ENCODE measurements at places on chromosomes 3 and 15.

DNA sequence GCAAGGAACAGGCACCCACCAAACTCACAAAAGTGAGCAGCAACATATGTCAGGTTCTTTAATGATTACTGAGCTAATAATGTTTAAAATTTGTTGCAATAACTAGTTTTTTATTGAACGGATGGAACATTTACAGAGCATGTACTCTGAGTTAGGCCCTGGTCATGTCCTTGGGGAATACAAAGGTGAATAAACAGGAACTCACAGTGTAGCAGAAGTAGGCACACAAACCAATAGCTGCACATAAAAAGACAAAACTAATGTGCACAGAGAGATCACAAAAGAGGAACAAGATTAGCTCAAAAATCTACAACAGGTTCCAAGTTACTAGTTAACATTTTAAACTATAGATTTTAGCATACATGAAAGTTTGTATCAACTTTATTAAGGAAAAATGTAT lies 505.3 kb upstream of the PPP2R3A start:
- no peak overlapping the region for H3K4me3 ChIP-seq
- H3K36me3 ChIP-seq, result no peaks in the 10 kb centered on the region
- no peaks in the 10 kb centered on the region for H3K4me1 ChIP-seq
- no peak overlapping the region for H3K27ac ChIP-seq
- no peak for DNase-seq

DNA sequence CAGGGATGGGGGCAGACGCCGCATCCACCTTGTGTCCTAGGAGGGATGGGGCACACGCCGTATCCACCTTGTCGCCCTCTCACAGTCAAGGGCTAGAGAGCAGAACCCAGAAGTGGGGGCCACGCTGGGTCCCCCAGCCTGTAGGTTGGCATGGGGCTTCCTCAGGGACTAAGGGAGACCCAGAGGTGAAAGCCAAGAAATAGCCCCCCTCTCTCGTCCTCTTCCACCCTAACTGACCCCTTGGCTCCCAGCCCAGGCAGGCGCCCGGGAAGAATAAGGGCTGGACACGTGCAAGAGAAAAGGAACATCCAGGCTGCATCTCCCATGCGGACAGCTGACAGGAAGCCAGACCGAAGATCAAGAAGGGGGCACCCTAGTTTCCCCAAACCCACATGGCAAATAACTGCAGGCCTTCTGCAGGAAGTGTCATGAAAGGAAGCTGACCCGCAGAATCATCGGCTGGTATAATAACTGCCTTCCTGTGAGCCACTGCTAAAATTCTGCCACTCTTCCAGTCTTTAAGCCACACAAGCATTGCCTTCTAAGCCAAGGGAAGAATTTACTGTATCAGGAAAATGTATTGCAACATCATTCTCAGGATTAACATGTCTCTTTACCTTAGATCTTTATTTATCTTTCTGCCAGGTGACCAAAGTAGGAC lies 38.5 kb upstream of the TFRC start:
- DNase-seq, result no peak
- peaks cover 9% of the 10 kb centered on the region for H3K4me1 ChIP-seq
- no peak overlapping the region for H3K4me3 ChIP-seq
- H3K36me3 ChIP-seq, result no peaks in the 10 kb centered on the region
- H3K27ac ChIP-seq, result no peak overlapping the region
- no peaks in the 10 kb centered on the region for H3K27me3 ChIP-seq

DNA sequence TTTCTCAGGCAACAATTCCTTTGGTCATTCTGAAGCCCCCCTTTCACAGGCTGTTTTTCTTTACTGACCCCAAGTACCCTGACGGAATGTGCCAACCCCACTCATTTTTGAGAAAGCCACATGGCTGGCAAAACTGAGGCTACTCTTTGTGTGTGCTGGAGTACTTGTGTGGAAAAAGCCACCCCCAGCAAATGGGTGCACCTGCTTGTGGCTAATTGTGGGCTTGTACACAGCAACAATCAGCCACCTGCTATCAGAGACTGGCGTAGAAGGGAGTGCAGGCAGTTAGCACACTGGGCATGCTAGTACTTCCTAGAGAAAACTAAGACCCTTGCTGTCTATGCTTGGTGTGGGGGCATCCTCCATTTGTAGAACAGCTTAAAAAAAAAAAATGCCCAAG lies 110.1 kb upstream of the LMOD3 start:
- no peak overlapping the region for H3K27ac ChIP-seq
- no peak for DNase-seq
- no peaks in the 10 kb centered on the region for H3K27me3 ChIP-seq
- H3K4me3 ChIP-seq, result no peak overlapping the region
- no peaks in the 10 kb centered on the region for H3K4me1 ChIP-seq

- H3K27ac ChIP-seq, result no peak overlapping the region
- no peaks in the 10 kb centered on the region for H3K36me3 ChIP-seq
- no peak for DNase-seq
- no peaks in the 10 kb centered on the region for H3K4me1 ChIP-seq
- H3K27me3 ChIP-seq, result no peaks in the 10 kb centered on the region
Observed at GRCh38 chr3:179551349-179552105, 11.2 kb upstream of the ACTL6A start.

- H3K27me3 ChIP-seq, result no peaks in the 10 kb centered on the region
- H3K4me1 ChIP-seq, result no peaks in the 10 kb centered on the region
- no peak for DNase-seq
Observed at GRCh38 chr3:67127254-67127653, 129.1 kb downstream of the KBTBD8 start.

Measured in effector memory CD4-positive, alpha-beta T cell (primary cell).